ENCODE measurements at places on chromosomes 16 and 17.

DNA sequence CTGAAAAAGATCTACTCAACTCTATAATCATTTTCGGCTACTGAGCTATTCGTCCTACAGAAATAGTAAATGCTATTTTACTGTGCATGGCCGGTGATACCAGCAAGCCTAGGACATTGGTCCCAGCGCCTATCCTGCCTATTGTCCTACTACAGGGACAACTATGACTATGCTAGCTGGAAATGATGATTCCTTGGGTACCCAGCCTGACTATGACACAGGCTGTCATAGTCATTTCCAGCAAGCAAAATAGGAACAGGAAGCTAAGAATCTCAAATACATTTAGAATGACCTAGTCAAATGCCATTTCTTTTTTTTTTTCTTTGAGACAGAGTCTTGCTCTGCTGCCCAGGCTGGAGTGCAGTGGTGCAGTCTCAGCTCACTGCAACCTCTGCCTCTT lies 33.7 kb upstream of the HSBP1 start:
- no peak for DNase-seq

GRCh38 chr17:81526662-81527571 lies 1.3 kb upstream of the FSCN2 start:
- no peak for DNase-seq

- DNase-seq = no peak
Observed at GRCh38 chr17:58575511-58575910, 61.1 kb upstream of the MTMR4 start.

- DNase-seq = no peak
Observed at GRCh38 chr17:38461683-38462082, 33.4 kb downstream of the ARHGAP23 start.

GRCh38 chr16:73176577-73177013 lies 128.7 kb upstream of the ZFHX3 start:
- DNase-seq = no peak

DNA sequence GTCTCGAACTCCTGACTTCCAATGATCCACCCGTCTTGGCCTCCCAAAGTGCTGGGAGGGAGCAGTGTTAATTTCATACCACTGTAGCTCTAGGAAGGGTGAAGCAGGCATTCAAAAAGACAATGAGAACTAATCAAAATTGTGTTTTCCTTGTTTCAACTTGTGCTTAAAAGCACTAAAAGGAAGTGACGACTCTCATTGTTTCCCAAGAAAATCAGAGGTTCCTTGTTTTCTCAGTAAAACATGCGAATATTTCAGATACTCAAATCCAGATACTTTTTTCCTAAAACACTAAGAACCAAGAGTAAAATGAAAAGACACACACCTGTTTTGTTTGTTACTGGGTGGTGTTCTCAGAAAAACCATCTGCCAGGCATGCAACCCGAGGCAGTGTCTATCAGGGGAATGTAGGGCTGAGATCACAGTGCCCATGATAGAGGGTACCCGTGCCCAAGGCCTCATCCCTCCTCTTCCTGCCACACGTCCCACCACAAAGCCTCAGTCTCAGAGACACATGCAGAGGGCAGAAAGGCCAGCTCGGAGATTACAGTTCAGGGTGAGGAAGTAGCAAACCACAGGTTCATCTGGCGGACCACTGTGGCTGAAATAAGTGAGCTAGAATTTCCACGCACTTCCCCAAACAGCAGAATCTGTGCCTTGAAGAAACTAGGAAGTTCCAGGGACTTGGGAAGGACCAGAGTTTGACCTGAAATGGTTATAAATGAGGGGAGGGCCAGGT lies 33.7 kb downstream of the GINS3 start:
- DNase-seq = peak; percentile 48

DNA sequence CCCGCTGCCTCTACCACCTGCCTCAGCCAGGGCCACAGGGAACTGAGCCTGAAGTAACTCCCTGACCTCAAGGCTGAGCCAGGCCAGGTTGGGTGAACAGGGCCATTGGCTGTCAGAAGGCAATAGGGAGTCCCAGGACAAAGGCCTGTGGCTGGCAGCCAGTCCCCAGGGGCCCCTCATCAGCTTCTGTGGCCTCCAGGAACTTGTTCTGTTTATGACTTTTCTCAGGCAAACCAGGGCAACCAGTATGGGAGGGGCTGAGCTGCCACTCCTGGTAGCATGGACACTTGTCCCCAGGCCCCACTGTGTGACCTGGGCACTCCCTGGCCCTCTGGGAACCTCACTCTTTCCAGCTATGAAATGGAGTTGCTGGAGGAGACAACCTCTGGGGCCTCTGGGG lies 40.1 kb downstream of the CPNE2 start:
- DNase-seq = no peak

DNA sequence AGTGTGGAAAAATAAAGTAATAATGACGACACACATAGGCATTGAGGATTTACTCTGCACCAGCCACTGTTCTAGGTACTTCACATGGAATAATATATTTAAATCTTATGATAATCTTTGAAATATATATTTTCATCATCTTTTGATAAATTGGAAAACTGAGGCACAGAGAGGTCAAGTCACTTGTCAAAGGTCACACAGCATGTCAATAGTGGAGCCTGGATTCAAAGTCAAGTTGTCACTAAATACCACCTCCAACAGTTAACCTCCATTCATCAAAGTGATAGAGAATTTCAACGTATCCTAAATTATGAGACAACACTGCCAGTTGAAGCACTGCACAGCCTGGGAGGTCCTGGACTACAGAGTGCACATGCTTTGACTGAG lies 121.7 kb downstream of the IRX5 start:
- DNase-seq = no peak

DNA sequence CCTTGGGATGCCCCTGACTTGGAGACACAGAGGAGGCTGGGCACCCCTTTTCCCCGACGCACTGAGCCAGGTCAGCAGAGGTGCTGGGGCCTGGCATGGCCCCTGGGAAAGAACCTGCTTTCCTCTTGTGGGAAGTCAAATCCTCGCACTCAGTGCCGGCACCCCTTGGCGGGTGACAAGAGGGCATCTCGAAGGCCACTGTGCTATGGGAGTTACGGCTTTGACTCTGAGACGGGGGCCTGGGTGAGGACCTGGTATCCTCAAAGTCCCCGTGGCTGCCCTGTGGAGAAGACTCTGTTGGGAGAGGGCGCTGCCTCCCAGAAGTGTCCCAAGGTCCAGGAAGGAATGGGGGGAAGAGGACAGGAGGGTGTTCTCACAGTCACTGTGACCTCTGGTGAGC lies 117.0 kb downstream of the METRNL start:
- no peak for DNase-seq

DNA sequence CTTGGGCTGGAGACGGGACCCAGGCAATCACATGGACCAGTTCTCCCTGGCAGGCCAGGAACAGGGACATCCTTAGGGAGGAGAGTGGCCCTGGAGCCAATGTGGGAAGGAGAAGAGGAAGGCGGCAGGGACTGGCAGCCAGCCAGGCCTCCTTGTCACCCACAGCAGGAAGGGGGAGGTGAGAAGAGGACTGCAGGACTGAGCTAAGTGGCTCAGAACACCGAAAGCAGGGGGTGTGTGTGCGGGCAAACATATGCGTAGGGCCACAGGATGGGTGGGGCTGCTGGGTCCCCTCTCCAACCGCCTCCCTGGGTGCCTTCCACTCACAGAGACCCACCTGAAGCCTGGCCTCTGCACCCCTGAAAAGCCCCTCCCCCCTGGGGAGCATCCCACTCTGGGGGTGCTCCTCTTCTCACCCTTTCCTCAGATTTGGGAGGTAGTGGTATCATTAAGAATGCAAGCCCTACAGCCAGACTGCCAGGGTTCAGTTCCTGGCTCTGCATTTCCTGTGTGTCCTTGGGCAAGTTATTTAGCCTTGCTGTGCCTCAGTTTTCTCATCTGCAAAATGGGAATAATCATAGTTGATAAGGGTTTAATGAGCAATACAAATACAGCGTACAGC lies 8.1 kb downstream of the PNMT start:
- no peak for DNase-seq

- no peak for DNase-seq
Observed at GRCh38 chr17:38730526-38731379, 612 bp downstream of the CISD3 start.

GRCh38 chr17:4547118-4547906 lies 7.9 kb downstream of the MYBBP1A start:
- DNase-seq = no peak

DNA sequence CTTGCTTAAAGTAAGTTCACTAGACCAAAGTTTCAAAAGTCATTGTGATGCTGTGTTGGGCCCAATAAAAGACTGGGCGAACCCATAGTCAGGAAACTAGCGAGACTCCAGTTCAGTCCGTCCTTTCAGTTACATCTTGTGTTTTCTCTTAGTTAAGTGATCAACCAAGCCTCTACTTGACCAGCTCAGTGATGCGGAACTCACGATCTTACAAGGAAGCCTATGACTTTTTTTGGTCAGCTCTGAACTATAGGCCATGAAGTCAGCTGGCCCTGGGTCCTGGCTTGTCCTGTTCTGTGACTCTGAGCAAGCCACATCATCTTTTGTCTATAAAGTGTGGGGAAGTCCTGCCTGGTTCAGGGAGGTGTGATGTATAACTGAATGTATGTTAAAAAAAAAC lies 21.7 kb upstream of the WSCD1 start:
- no peak for DNase-seq

- no peak for DNase-seq
Observed at GRCh38 chr17:80588702-80589383, 44.2 kb downstream of the RPTOR start.

- DNase-seq = no peak
Observed at GRCh38 chr16:11843861-11844260, 7.5 kb downstream of the RSL1D1 start.

GRCh38 chr17:36941265-36942010 lies 4.2 kb downstream of the LHX1 start:
- DNase-seq = no peak

DNA sequence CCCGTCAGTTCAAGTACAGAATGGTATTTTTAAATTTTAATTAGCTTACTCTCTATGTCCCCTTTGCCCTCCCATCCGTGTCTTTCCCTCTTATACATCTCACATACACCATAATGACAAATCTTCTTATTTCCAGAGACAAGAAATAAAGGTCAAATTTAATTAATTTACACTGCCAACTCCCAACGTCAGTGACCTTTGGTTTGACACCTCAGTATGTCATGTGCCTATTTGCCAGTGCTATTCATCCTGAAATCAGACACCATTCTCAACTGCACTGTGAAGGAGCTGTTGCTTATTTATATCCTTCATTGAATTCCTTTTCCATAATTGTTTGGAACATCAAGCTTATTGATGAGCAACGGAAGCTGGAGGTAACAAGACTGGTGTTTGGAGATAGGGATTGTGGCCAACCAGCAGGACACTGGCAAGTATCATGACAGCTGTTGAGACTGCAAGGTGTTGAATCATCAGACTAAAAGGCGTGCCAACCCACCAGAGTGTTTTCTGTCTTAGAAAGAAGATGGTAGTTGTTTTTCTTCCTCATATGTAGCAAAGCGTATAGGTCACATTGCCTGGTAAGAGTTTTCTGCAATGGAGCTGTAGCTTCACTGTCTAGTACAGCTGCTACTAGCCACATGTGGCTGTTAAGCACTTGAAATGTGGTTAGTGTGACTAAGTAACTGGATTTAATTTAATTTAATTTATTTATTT lies 12.5 kb downstream of the CALCOCO2 start:
- no peak for DNase-seq

DNA sequence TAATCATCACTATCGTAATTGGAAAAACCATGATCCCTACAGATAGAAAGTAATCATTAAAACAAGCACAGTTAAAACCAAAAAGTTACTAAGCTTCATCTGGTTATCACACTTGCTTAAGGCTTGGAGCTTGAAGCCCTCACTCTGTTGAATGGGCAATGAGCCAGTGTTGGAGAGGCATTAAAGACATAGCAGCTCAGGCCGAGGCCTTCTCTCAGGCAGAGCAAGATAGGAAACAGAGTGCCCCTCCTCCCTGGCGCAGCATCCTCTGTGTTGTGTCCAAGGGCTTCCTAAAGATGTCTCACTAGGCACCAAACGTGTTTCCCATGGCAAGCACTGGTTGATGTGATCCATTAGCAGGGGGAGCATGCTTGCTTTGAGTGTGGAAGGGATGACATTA lies 34.9 kb upstream of the LGALS9 start:
- DNase-seq = no peak

DNA sequence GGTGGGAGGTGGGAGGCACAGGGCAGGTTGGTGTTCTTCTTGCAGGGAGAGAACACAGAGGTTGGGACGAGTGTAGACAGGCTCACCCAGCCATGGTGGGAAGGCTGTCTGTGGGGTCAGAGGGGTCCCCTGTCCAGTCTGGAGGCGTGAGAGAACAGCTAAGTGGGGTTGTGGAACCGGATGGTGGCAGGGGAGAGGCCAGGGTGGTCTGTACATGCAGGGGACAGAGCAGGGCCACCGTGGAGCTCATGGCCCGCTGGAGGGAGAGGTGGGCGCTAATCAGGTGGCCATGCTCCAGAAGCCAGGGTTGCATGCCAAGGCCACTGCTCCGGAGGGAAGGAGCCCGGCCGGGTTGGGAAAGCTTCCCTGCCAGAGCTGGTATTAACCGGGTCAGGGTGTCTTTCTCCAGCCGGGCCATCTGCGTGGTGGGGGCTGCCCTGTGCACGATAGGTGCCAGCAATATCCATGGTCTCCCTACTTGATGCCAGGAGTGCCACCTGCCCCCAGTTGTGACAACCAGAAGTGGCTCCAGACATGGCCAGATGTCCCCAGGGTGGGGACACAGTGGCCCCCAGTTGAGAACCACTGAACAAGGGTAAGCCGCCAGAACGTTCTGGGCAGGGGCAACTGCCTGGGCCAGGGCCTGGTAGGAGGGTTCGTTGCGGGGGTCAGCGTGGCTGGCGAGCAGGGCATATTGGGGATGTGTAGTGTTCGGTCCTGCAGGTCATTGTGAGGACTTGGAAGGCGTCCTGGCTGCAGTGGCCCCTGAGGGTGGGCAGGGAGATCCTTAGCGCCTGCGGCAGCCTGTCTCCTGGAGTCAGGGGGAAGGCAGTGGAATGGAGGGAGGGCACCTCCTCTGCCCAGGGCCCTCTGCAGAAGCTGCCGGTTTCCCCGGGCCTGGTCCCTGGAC lies 5.1 kb downstream of the SNN start:
- no peak for DNase-seq

GRCh38 chr16:24282141-24282540 lies 26.0 kb downstream of the CACNG3 start:
- no peak for DNase-seq

- no peak for DNase-seq
Observed at GRCh38 chr16:77068402-77068801, 122.6 kb upstream of the MON1B start.

GRCh38 chr17:27985306-27985705 lies 57.2 kb upstream of the NLK start:
- no peak for DNase-seq

GRCh38 chr17:50524838-50525237 lies 7.7 kb upstream of the EPN3 start:
- no peak for DNase-seq

GRCh38 chr16:65786916-65787315 lies 579.6 kb upstream of the CDH5 start:
- DNase-seq = no peak

- DNase-seq = no peak
Observed at GRCh38 chr17:75864448-75864871, 9.3 kb upstream of the WBP2 start.

DNA sequence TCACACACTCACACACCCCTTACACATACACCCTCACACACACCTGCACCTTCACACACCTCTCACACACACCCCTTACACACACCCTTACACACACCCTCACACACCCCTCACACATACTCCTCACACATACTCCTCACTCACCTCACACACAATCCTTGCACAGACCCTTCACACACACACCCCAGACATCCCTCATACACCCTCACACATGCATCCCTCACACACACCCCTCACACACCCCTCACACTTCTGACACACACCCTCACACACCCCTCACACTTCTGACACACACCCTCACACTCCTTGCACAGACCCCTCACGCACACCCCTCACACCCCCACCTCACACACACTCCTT lies 23.9 kb downstream of the C17orf67 start:
- no peak for DNase-seq

GRCh38 chr17:56317351-56318208 lies 164.3 kb downstream of the ANKFN1 start:
- no peak for DNase-seq

Measured in hippocampal formation (tissue), 2 donors.